Activated T-cell treated with anti-CD3 and anti-CD28 coated beads for 24 hours (primary cell): ENCODE measurements at places on chromosomes 1 and 21.
A peak's percentile ranks its signal among the peaks of the same experiment; 100 is the strongest.

DNA sequence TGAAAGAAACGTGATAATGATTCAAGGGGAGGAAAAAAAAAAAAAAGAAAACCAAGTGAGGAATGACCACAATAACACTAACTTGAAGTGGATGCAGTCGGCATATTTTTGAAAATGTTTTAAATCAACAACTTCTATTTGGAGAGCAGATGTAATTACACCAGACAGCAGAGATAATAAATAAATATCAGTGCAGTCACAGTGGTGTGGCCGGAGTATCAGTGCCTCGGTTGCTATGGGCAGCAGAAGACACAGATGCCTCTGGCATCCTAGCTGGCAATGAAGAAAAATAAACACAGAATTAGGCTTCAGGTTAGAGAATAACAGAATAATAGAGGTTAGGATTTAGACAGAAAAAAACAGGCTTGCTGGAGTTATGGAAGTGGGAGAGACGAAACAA, 888.3 kb downstream of the LTN1 start:
- DNase-seq: no peak

GRCh38 chr1:78143152-78143551, 97.4 kb downstream of the GIPC2 start:
- no peak for DNase-seq

DNA sequence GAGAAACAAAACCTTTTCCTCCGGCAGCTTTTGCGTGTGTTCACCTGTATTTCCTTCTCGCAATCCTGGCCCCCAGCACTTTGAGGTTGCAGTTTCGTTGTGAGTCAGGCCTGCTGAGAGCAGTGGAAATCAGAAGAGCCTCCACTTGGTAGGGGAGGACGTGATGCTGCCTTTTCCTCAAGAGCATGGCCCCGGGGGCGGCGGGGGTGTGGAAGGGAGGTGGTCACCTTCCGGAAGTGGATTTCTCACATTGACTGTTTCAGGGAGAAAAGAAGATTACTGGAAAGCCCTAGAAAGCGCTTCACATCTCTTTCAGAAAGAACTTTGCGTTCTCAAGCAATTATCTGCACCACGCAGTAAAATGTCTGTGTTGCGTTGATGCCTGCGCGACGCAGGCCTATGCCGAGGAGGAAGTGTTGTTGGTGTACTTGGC, 12.2 kb upstream of the IL10 start:
- DNase-seq: peak; percentile 83

GRCh38 chr1:21634806-21635535, 34.2 kb downstream of the RAP1GAP start:
- DNase-seq: no peak

DNA sequence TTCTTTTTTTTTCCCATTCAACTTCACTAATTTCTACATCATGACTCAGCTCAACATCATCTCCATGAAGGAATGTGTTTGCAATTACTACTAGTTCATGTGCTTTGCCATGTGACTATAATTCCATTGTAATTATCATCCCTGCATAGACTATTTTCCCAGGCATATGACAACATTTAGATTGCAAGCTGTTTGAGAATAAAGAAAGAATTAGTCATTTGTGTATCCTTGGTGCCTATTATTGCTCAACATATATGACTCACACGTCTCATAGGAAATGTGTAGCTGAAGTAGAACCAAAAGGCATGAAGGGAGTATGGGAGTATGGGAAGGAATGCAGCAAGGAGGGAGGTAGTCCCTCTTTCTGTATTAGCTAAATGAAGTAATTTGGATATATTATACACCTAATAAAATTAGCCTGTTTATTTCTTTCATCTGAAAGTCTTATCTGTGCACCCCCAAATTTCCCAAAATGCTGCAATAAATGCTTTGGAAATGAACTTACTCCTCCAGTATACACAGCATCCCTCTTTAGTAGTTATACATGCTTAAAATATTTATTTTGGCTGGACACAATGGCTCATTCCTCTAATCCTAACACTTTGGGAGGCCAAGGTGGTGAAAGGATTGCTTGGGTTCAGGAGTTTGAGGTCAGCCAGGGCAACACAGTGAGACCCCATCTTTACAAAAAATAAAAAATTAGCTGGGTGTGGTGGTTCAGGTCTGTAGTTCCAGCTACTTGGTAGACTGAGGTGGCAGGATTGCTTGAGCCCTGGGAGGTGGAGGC, 316.9 kb upstream of the ADGRL4 start:
- DNase-seq: no peak

DNA sequence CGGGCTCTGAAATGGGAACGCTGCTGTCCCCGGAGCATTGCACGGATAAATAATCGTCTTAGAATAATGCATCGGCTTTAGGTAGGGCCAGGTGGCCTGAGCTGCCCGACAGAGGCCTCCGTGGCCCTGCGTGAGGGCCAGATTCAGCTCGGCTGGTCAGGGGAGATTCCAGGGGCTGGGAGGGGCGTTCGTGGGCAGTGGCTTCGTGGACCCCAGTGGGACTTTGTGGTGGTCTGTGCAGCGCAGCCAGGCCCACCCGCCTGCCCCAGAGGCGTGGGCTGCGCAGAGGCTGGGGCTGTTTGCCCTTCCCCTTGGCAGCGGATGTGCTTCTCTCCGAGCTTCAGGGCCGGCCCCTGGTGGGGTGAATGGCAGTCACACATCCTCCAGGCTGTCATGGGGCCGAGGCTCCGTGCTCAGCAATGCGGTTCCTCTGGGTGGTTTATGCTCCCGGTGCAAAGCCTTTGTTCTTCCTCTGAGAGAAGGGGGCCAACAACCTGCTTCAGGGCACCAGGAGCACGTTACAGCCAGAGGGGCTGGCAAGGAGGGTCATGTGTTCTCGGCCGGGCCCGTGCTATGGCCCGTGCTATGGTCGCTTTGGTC, 104.5 kb downstream of the PRDM16 start:
- DNase-seq: no peak

- DNase-seq: no peak
These were observed 17.5 kb upstream of the VAMP3 start for GRCh38 chr1:7753641-7754040.

DNA sequence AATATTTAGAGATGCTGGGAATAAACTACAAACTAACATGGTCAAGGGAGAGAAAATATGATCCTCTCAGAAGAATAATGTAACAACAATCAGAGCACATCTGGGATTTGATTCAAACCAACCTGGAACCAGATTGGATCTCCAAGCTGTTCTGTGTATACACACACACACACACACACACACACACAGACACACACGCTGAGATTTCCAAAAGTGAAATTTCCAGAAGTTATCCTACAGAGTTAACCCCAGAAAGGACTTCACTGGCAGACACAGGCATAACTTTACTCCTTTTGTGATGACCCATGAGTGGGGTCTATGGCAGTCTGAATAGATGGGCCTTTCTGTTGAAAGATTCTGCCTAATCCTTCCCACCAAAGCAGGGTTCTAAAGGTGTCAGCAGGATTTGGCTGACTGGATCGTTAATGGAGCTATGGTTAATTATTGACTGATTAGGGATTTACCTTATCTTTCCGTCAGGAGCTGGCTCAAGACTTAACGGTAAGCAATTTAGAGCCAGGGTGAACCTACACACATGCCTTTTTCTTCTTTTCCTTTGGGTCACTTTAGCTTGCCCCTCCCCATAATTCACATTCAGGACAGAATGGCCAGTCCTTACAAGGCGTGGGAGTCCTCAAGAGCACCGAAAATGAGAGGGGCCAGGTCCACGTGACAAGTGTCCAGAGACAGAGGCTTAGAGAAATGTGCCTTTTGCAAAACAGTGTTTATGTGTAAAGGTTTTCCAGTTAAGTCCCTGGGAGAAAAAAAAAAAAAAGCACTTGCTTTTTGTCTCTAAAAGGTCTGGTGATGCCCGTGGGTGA, 10.9 kb upstream of the PROX1 start:
- DNase-seq: no peak

GRCh38 chr1:116125758-116126157, 14.6 kb downstream of the MAB21L3 start:
- DNase-seq: no peak

- DNase-seq: no peak
These were observed 3.3 kb upstream of the KISS1 start for GRCh38 chr1:204199579-204199978.

DNA sequence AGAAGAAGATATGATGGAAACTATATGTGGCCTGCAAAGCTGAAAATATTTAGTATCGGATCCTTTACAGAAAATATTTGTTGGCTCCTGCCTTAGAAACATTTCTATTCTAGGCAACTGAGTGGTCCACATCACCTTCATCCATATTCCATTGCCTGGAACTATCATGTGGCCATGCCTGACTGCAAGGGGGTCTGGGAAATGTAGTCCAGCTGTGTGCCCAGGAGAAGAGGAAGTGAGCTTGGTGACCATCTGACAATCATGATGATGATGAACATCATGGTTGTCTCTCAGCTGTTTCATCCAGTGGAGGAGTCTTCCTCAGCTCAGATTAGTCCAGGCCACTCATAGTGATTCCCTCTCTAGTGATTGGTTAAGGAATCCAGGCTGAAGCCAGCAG, 61.8 kb upstream of the IFNLR1 start:
- DNase-seq: no peak

DNA sequence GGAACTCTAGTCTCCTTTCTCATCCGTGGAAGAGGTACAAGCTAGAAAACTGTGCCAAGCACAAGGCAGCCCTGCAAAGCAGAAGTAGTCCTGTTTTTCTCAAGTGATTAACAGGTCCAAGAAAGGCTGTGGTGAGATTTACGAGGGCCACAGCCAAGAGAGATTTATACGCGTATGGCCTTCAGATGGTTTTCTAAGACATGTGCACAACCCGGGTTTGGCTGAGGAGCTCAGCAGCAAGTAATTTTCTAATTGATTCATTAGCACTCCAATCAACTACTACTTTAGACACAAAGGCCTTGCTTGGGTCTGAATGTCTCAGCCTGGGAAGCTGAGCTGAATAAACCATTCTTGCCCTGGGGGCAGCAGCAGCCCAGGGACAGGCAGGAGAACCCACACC, 55.8 kb downstream of the SSBP3 start:
- no peak for DNase-seq

GRCh38 chr21:15895142-15896106, 165.6 kb downstream of the USP25 start:
- no peak for DNase-seq

GRCh38 chr1:228723287-228723686, 12.0 kb upstream of the RHOU start:
- no peak for DNase-seq

GRCh38 chr21:44449473-44450363, 5.6 kb upstream of the LRRC3 start:
- no peak for DNase-seq

GRCh38 chr1:153547560-153548551, 1.2 kb downstream of the S100A3 start:
- no peak for DNase-seq

DNA sequence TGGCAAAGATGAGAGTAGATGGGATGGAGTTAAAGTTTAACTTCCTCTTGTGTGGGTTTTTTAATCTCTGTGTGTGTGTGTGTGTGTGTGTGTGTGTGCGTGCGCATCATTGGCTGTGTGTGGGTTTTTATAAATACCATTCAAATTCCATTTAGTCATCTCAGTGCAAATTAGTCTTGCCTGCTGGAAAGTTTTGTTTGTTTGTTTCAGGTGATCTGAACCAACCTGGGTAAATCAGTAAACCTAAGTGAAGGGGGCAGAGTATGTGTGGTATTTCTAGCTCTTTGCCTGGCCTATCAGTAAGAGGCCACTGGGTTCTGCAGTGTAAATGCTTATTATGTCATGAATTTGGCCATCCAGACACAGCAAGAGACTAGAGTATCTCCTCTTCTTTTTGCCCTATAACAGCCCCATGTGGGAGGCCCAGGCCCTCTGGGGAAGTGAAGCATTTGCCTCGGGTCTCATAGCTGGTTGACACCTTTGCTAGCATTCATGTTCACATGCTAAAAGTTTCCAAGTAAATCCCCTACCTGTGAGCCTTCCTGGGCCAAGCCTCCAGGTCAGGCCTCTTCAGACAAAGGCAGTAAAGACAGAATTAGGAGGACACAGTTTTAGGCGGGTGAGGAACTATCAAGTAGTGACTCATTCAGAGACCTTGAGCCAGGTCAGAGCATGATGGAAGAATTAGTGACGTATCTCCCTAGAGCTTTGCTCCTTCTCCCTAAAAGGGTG, 14.7 kb downstream of the INTS3 start:
- no peak for DNase-seq

DNA sequence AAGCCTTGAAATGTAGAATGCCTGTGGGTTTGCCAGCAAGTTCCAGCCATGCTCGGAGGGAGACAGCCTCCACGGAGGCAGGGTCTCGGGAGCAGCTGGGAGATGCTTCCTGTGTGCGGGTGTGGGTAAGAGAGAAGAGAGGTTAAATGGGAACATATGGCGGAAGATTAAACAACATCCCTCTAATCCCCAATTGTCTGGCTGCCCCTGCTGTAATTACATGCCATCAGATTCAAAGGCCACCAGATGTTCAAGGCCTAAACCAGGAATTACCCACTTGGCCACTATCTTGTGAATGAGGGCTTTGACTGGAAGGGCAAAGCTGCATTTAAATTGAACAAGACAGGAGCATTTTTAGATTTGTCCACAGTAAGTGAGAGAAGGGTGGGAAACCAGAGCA, 81.4 kb upstream of the BACE2 start:
- DNase-seq: no peak

DNA sequence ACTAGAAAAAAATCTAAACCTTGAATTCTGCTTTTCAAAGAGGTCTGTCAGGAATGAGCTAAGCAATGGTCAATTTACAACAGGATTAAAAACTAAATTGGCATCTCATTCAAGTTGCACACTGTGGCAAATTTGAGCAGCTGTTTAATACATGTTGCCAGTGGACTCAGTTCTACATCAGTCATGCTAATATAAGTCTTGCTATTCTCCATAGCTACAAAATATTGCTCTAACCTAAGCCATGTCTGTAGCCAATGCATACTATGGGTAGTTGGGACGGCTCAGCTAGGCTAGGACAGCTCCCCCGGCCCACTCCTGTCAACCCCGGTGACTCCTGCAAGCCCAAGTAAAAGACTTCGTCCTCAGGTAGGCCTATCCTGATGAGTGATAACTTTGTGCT, 10.9 kb upstream of the VAV3 start:
- no peak for DNase-seq

- no peak for DNase-seq
These were observed 15.9 kb upstream of the ADAMTS5 start for GRCh38 chr21:26982767-26983166.

GRCh38 chr1:234660536-234661316, 50.7 kb upstream of the IRF2BP2 start:
- no peak for DNase-seq

DNA sequence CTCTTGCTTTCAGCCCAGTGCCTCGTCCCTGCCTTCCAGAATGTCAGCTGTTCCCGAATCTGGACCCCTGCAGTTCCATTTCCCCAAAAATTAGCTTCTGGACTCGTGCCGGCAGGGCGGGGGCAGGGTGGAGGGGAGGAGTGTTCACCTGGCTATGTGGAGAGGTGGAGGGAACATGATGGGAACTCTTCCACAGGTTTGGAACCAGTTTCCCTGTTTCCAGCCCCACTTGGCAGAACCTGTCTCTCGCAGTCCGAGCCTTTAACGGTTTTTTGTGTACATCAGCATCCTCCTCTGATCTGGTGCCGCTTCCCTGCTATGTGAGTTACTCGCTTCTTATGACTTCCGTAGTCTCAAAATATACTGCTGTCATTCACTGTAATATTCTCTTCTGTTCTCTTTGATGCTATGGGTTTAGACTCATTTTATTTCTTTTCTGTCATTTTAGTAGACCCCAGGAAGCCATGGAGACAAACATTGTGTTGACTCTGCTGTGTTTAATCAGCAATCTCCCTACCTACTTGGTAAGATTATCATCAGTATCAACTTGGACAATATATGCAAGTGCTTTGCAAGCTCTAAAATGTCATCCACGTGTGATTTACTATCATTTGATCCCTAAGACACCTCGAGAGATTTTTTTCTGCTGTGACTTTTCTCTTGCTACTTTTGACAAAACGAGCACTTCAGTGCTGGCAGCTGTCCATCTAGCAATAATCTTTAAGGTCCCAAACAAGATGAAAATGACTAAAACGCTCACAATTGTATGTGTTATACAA, 33.3 kb upstream of the HNRNPU start:
- no peak for DNase-seq
